SHP77 treated with DMSO at 0.1 percent for 48 hours (cell line): ENCODE measurements at places on chromosomes 6 and 20.
A peak's percentile ranks its signal among the peaks of the same experiment; 100 is the strongest.

DNA sequence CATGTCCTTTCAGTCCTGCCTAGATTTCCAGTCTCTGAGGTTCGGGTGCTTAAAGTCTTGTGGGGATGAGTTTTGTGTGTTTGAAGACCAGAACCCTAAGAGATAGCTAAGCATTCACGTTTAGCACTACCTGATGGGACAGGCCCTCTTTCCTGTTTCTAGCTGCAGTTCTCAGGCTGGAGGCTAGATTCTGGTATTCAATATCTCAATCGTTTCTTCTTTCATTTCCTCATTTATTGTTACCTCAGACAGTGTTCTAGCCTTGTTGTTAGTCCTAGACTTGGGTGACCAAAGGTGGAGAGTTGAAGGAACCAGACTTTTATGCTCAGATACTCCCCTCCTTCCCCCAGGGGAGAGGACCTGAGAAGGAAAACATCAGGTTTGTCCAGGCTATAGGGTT lies 16.8 kb downstream of the CEP250 start:
- DNase-seq = no peak

GRCh38 chr20:2917266-2917665 lies 44.0 kb downstream of the PTPRA start:
- no peak for DNase-seq

GRCh38 chr20:50510706-50511542 lies 741 bp downstream of the PTPN1 start:
- no peak for DNase-seq

DNA sequence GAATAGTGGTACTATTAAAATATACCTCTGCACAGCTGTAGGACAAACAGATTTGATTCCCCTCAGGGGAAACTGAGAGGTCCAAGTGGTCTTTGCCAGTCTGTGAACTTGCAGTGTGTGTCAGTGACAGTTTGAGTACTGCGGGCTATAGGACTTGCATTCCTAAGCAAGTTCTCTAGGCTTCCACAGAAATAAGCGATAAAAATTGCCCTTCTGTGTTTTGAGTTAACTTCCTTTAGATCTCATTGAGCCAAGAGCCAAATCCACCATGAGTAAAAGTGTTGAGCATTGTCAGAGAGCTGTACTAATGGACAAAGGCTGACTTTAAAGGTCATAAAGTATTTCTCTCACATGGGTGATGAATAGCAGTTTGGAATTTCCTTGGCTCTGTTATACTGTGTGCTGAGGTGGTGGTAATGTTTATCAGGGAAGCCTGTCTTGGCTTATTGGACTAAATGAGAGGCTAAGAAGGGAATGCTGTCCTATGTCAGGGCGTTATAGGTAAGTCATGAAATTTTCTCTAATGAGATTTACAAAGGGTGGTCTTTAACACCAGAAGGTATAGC lies 122.6 kb upstream of the MAP3K7 start:
- DNase-seq = no peak

- no peak for DNase-seq
These were observed 192.9 kb downstream of the SYNDIG1 start for GRCh38 chr20:24662322-24662721.

DNA sequence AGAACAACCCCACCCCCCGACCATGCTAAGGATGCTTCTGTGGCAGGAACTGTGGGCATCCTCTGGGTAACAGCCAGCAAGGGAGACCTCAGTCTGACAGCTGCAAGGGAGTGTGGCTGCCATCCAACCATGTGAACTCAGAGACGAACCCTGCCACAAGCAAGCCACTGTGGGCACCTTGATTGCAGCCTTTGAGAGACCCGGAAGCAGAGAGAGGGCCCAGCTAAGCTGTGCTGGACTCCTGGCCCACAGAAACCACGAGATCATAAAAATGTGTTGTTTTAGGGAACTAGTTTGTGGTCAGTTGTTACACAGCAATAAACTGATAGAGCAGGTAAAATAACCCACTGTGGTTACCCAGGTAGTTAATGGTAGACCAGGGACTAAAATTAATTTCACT lies 414.6 kb downstream of the CDH26 start:
- DNase-seq = peak; percentile 22
